ENCODE measurements at places on chromosomes 1 and 21. TPM values are rescaled to one million over a fixed set of nuclear protein-coding genes. Genes with fewer than 3 reads are reported as not detected.

KRTAP7-1 gene
- not detected for total RNA-seq

AIDA gene
- 41.9 TPM for total RNA-seq

LCA5L gene
- total RNA-seq: 0.32 TPM

AURKAIP1 gene
- 133 TPM for total RNA-seq

OR6K2 gene
- total RNA-seq: not detected

OLFML2B gene
- not detected for total RNA-seq

ASB17 gene
- total RNA-seq: not detected

DEPDC1 gene
- 19.9 TPM for total RNA-seq

NBPF10 gene
- 4.2 TPM for total RNA-seq

TEKT2 gene
- total RNA-seq: 0.18 TPM

ALX3 gene
- not detected for total RNA-seq

NTMT2 gene
- total RNA-seq: not detected

ARTN gene
- 0.39 TPM for total RNA-seq

ILDR2 gene
- 18.5 TPM for total RNA-seq

VASH2 gene
- 1.8 TPM for total RNA-seq

LORICRIN gene
- not detected for total RNA-seq

RAB7B gene
- total RNA-seq: not detected

ECE1 gene
- 97.0 TPM for total RNA-seq

MDM4 gene
- total RNA-seq: 74.5 TPM

FLVCR1 gene
- 23.0 TPM for total RNA-seq

FMO1 gene
- not detected for total RNA-seq

CLEC20A gene
- total RNA-seq: not detected

PLD5 gene
- total RNA-seq: not detected

TNFSF18 gene
- total RNA-seq: not detected

SYCP1 gene
- total RNA-seq: not detected

KLF17 gene
- total RNA-seq: not detected

SEMA4A gene
- 132 TPM for total RNA-seq

SFN gene
- total RNA-seq: 0.62 TPM

ATP1A2 gene
- total RNA-seq: not detected

CALML6 gene
- 0.32 TPM for total RNA-seq

DNAJC28 gene
- total RNA-seq: 0.16 TPM

CLCN6 gene
- total RNA-seq: 18.8 TPM

AGMAT gene
- total RNA-seq: 32.5 TPM

MARK1 gene
- total RNA-seq: not detected

EXO1 gene
- 49.2 TPM for total RNA-seq

PRR9 gene
- total RNA-seq: not detected

PIGV gene
- total RNA-seq: 20.1 TPM

GNG4 gene
- 167 TPM for total RNA-seq

SPATC1L gene
- total RNA-seq: 14.7 TPM

RIMS3 gene
- total RNA-seq: 2.9 TPM

CFAP74 gene
- total RNA-seq: not detected

TMEM82 gene
- total RNA-seq: not detected

LCE1B gene
- total RNA-seq: not detected

RHBDL2 gene
- total RNA-seq: not detected

HCN3 gene
- 4.8 TPM for total RNA-seq

TMPRSS15 gene
- total RNA-seq: not detected

CCDC24 gene
- total RNA-seq: 2.1 TPM

FCRLB gene
- total RNA-seq: not detected

AMIGO1 gene
- total RNA-seq: 0.92 TPM

LCE6A gene
- not detected for total RNA-seq

SLC45A1 gene
- total RNA-seq: 0.80 TPM

SPRR4 gene
- total RNA-seq: not detected

RBM11 gene
- total RNA-seq: 0.50 TPM
